Stimulated activated memory B cell treated with anti-CD40 and anti-IgM and Interleukin-4, amounts not matched to agents 10 μg/mL and 1 μg/mL and 100 μg/mL, for 72 hours (primary cell): ENCODE measurements at places on chromosomes 13 and 19.

GRCh38 chr19:16721051-16721450 lies 1.4 kb downstream of the NWD1 start:
- no peak for ATAC-seq

DNA sequence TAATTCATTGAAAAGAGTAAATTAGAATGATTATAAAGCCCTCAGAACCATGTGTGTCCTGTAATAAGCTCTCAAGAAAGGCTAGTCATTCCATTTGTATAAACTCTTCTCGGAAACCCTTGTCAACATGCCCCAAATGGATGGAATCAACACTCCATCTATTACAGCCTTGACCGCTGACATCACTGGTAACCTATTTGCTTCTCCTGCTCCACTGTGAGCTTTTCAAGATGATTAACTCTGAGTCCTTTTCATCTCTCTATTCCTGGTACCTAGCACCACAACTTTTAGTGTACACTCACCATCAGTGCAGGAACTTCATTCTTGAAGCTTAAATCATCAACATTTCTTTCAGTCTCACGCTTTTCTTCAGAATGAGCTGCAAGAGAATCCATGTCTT lies 612.0 kb downstream of the DCT start:
- no peak for ATAC-seq

DNA sequence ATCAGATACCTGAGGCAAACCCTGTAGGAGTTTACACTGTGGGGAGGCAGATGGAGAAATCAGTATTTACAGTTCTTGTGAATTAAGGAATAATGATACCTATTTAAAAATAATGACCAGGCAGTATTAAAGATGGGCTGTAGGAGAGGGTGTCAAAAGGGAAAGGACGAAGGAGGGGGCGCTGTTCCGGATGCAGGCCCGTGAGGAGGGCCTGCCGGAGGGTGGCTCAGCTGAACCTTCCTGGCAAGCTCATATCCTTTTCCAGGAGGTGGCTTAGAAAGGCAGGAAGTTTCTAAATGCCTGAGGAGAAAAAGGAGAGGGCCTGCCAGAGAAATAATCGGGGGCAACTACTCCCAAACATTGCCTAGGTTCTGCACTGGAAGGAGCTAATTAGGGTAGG lies 46.6 kb downstream of the MBNL2 start:
- no peak for ATAC-seq

- ATAC-seq: no peak
Observed at GRCh38 chr19:30090476-30090875, 148.4 kb downstream of the URI1 start.

DNA sequence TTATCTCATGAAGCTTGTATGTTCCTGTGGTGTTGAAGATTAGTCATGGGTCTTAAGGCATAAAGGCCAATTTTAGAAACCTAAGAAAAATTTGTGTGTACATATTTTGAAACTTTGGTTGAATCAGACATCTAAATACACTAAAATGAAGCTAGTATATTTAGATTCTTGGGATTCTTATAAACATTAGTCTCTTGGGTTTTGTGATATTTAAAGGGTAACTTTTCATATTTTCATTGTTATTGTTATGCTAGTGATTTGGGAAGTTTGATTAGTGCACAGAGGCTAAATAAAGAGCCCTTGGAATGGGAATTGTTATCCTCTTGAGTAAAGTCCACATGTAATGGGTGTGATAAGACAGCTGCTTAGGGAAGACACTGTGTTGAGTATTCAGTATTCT lies 24.5 kb downstream of the UBA2 start:
- no peak for ATAC-seq

DNA sequence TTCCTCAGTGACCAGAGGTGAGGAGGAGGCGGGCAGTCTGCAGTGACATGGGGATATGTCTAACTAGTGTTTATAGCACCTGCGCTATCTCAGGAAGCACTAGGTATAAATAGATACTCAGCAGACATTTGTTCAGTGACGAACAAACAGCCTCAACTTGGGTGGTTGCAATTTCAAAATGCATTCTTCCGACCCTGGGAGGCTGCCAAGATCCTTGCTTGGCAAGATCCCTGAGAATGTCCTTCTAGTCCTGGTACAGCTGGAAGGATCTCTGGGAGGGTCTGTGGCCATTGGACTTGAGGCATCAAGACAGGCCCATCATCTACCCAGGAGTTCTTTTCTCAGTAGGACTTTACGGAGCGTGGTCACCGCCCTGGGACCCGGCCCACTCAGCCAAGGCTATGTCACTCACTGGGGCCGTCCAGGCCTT lies 299.5 kb downstream of the ZNF536 start:
- ATAC-seq: no peak

DNA sequence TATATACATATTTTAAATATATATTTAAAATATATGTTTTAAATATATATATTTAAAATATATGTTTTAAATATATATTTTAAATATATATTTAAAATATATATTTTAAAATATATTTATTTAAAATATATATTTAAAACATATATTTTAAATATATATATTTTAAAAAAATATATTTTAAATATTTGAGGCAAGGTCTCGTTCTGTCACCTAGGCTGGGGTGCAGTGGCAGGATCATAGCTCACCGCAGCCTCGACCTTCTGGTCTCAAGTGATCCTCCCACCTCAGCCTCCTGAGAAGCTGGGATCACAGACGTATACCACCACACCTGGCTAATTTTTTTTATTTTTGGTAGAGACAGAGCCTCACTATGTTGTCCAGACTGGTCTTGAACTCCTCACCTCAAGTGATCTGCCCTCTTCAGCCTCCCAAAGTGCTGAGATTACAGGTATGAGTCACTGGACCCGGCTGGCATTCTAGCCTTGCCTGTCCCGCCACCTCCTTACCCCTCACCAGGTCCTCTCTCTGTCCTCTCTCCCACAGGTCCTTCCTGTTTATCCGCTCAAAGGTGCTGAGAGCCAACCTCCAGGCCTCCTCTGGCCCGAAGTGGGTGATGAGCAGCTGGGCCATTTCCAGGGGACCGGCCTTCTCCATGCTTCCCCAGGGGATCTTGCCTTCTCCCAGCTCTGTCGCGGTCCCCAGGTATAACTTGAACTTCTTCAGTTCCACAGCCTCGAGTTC lies 564 bp downstream of the NLRP12 start:
- no peak for ATAC-seq

GRCh38 chr13:73676550-73677047 lies 457.6 kb downstream of the KLF12 start:
- no peak for ATAC-seq

DNA sequence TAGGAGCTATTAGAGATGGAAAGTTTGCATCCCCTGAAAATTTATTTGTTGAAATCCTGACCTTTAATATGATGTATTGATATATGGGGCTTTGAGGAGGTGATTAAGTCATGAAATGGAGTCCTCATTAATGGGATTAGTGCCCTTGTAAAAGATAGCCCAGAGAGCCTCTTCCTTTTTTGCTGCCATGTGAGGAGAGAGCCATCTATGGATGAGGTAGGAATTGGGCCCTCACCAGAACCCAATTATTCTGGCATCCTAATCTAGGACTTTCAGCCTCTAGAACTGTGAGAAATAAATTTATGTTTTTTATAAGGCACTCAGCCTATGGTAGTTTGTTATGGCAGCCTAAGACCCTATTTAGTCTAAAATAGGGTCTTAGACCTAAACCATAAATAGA lies 250.2 kb upstream of the SLITRK1 start:
- ATAC-seq: no peak

DNA sequence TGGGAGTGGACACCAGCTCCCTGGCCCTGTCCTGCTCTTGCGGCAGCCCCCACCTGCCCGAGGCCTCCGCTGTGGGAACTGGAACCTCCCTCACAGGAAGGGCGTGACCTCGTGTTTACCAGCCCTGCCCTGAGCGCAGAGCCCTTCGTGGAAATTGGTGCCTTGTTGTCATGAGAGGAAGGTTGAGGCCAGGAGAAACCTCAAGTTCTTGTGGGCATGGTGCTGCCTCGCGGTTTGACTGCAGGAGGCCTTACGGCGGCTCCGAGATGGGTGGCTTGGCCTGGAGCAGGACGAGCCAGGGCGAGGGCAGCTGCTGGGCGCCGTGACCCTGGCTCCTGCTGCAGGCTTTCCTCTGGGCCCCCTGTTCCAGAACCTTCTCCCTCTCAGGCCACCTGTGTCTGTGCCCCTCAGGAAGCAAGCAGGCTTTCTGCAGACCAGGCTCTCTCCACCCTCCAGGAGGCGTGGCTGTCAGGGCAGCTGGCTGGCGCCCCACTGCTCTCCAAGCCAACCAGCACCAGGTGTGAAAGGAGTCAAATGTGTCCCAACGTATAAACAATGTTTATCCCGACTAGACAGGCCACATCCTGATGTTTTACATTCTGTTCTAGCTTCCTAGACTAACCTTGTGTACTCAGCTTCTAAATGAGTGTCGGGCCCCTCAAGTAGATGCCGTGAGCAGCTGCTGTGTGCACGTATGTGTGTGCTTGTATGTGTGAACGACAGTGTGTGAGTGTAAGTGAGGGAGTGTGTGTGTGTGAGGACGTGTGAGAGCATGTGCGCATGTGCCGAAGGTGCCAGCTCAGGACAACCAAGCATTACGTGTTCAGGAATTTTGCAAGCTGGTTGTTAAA lies 10.4 kb upstream of the RASA3 start:
- ATAC-seq: peak; percentile 61
